ENCODE measurements at places on chromosomes 1 and 21.

DNA sequence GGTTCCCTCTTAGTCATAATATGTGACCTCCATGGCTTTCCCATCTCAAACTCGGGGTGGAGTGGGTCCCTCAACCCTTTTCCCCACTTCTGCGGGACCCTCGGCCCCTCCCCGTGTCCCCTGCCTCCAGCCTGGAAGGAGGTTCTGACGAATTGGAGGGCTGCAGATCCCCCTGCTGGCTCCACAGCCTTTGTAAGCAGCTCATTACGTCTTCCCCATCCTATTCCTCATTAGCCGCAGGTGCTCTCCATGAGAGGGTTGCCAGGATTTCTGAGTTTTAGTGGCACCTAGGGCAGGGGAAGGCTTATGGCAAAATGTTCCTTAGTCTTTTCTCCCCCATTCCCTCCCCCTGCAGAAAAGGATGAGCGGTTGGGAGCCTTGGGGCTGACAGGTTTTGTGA lies 8.3 kb downstream of the ACTL8 start:
- DNase-seq, result no peak

DNA sequence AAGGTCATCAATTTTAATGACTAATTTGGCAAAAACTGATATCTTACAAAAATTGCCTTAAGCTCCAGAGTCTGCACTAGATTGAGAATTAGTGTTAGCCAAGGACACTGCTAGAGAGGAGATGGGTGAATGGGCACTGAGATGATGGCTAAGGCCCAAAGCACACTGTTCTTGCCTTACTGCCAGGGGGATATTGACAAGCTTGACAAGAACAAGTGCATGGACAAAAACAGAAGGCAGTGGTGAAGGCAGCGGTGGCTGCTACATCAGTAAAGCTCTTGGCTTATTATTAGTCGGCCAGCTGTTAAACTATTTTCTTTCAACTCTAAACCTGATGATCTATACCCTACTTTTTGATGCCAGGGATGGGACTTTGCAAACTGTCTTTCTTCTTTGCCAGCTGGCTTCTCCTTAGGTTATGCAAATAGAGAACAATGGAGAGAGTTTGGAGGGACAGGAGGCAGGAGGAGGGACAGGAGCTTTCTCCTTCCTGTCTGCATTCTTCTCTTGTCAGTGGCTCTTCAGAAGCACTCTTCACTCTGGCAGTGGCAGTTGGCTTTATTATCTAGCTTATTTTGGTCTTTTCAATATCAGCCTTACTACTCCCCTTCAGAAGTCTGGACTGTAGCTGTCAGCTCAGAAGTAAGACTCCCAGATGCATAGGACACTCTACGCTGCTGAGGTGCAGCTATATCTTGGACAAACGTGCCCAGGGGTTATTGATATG lies 853.5 kb upstream of the TMPRSS15 start:
- no peak for DNase-seq

DNA sequence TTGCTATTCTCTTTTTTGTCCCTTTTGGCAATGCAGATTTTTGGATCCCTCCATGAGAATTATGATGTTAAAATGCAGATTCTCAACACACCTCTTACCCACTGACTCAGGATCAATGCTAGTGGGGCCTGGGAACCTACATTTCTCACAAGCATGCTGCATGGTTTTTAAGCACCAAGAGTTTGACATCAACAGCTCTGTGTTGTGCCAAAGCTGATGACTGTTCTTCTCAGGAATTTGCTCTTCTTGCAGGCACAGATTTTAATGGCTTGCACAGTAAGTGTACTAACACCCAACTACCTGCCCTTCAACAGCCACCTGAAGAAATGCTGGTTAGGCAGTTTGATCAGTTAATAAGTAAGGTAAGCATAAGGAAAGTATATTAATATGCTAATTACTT lies 468.7 kb downstream of the PTBP2 start:
- no peak for DNase-seq

DNA sequence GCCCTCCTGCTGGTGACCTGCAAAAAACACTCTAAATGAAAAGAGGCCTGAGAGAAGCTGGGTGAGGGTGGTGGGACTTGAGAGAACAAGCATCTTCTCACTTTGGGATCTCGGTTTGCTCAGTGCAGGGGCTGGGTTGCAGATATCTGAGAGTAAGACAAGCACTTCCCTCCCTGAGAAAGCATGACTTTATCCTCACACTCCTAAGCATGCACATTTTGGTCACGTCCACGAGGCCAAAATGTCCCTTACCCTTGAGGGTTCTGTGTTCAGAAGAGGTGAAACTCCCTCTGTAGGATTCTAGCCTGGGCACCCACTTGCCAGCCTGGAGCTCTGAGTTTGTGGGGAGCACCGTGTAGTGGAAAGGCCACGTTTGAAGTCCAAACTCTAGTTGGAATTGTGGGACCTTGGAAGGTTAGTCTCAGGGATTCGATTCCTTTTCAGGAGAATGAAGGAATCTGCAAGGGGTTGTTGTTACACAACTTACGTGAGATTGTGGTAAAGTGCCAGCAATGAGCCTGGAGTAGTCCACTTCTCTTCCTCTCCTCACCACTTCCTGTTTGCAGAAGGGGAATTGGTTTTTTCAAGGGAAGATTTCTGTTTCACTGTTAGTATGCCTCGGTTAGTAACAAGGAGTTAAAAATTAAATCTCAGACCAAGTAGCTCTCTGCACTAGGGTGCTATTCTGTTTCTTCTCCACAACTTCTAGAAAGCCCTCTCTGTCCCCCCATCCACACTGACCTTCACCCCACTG lies 3.0 kb downstream of the FCAMR start:
- DNase-seq, result no peak

GRCh38 chr21:18244671-18245463 lies at the start of gene CHODL:
Gene CHODL (plus strand): TSS chr21:18244833. CDS start chr21:18245224, 391 bp downstream.
- DNase-seq, result no peak

- DNase-seq, result no peak
Observed at GRCh38 chr1:233060461-233060994, 110.1 kb downstream of the NTPCR start.

DNA sequence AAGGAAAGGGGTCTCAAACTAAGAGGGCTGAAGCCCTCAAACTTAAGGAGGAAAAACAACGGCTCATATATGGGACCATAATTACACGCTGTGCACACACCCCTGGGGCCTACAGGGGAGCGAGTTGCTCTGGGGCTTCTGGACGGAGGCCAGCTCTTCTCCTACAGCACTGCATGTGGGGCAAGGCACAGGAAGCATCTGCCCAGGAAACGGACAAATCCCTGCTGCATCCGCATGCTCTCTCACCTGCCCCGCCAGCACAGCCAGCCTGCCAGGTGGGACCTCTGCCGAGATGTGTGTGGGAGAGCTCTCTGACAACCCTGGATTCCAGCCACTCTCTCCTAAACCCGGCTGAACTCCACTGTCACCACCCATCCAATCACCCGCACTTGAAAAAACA lies 54.1 kb downstream of the MRPL37 start:
- DNase-seq, result peak; percentile 67

DNA sequence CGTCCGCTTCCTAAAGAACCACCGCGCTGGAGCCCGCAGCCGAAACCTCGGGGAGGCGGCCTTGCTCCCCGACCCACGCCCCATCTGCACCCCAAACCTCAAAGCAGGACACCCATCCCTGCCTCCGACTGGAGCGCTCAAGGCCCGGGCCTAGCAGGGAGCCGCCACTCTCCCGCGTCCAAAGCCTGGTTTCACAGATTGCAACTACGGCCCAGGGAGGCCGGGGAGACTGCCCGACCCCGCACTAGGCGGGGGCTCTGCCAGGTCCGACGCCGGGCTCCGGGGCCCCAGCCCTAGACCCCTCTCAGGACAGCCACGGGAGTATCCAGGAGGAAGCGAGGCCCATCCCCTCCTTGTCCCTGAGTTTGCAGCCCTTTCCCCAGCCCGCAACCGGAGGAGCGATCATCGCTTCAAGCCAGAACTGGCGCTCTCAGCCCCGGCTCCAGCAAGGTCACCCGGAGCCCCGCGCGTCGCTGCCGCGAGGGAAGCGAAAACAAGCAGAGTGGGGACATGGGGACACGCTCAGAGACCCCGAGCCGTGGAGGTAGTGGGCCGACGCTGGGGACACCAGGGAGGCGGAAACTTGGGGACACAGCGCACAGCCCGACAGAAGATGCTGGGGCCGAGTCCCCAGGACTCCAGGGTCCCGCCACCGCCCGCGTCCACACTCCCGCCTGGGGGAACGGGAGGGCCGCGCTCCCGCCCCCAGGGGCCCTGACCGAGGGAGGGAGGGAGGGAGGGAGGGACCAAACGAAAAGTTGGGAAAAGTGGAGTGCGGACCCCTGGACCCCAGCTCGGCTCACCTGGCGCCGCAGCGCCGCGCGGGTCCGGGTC lies 433 bp downstream of the TMEM200B start:
- no peak for DNase-seq

GRCh38 chr21:14870853-14871149 lies 194.0 kb downstream of the NRIP1 start:
- no peak for DNase-seq

DNA sequence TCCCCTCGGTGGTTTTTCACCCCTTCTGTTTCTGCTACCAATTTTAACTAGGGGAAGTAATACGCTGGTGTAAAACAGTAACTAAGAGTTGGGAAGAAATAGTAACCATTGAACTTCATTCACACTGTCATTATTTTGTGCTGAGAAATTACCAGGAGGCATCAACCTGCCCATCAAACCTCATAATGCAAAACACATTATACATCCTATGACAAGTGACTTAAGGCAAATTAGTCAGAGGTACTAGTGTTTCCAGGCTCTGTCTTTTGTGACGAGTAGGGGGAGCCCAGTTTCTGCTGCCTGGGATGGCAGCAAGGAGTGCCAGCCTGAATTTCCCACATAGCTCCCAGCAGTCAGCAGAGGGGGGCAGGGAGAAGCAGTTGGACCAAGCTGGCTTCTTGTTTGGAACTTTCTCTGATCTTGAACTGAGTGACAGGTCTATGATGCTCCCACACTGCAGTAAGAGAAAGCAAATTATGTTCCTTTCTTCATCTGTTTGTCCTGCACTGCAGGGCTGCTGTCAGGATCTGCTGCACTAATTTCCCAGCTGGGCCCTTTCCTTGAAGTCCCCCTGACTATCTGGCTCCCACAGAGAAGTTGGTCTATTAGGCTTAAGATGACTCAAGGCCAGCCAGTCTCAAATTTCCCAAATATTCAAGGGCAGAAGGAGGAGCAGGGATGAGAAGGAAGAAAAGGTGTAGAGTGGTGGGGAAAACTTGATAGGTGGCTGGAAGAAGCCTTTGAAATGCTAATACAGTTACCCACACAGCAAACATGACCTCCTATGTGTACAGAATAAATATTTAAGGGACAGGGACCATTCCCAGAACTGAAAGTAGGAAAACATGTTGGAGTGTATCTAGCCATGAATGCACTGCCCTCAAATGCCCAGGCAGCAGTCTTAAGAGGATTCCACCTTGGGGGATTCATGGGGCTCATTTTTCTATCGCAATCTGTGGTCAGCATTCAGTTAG lies 322.8 kb downstream of the SEC16B start:
- DNase-seq, result no peak

DNA sequence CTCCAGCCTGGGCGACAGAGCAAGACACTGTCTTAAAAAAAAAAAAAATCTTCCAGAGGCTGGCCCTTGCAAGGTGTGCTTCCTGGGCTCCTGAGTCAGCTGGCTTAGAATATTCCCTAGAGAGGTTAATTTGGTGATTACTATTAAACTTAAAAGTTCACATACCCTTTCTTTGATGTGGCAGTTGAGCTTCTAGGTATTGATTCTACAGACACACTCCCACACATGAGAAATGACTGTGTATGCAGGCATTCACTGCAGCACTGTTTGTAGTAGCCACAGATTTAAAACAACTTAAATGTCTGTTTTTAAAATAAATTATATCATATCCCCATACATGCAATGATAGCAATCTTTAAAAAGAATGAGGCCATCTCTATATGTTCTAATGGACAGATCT lies 93.4 kb downstream of the GDAP2 start:
- no peak for DNase-seq

GRCh38 chr1:207134581-207134980 lies 30.5 kb downstream of the C4BPA start:
- no peak for DNase-seq

GRCh38 chr1:245748240-245748639 lies 593.5 kb downstream of the KIF26B start:
- DNase-seq, result no peak

- DNase-seq, result no peak
Observed at GRCh38 chr1:30373471-30374399, 349.6 kb downstream of the MATN1 start.

- DNase-seq, result no peak
Observed at GRCh38 chr1:180232521-180233043, 2.5 kb downstream of the LHX4 start.

DNA sequence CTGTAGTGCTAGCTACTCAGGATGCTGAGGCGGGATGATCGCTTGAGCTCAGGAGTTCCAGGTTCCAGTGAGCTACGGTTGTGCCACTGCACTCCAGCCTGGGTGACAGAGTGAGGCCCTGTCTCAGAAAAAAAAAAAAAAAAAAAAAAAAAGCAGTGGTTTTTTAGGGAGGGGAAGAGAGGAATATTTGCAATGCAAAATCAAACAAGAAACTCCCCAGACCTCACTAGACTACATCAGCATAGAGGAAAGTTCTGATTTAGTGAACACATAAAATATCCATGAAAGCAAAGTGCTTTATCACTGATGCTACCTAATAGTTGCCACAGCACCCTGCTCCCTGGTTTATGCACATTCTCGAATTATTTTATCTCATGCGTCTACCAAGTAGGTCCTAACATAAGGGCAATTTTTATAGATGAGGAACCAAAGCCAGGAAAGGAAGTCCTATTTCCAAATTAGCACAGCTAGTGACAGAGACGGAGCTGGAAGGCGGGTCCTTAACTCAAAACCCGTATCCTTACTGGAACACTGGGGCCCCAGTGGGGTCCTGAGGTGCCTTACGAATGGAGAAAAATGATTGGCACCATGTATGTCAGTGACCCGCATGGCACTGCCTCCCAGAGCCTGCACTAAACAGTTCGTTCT lies 50.7 kb upstream of the GPR157 start:
- no peak for DNase-seq

GRCh38 chr1:161119092-161119903 lies 1.4 kb downstream of the NIT1 start:
- no peak for DNase-seq

GRCh38 chr1:228650141-228650540 lies 85.1 kb upstream of the RHOU start:
- DNase-seq, result no peak

DNA sequence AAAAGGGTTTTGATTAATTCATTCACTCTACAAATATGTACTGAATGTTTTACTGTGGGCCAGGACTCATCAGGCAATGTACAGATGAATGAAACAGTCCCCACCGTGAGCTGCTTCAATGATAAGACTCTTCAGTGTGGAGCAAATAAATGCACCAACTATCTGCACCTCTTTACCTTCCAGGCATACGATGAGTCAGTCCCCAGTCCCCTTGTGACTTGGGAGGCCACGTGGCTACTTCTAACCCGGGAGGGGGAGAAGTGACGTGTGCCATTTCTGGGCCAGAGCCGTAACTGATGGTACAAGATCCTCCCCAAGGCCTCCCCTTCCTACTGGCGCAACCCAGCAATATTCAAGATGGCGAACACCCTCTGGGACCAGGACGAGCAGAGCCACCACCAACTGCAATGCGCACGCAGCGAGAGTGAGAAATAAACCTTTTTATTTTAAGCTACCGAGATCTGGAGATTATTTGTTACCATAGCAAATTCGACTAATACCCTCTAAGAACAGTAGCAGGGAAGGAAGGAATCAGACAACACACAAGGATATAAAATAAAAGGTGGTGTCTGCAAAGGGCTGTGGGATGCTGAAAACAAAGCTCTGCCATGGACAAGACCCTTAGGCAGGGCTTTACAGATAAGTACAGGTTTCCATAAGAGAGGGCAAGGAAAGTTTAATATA lies 74.5 kb downstream of the NPHP4 start:
- DNase-seq, result no peak
